ENCODE measurements at places on chromosomes 12 and 14.

DNA sequence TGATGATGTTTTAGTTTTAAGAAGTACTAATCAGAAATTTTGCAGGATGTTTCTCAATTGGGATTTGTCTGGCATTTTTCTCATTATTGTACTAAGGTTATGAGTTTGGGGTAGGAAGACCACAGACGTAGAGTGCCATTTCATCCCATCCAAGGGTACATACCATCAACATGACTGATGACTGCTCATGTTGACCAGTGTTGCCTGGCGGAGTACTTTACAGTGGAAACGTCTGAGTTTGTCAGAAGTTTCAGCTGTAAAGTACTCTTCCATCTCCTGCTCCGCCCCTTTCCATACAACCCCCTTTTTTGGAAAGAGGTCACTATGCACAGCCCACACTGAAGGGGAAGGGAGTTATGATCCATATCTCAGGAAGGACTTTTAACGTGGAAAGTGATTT lies 74.2 kb downstream of the RCOR1 start:
- no peak for DNase-seq

DNA sequence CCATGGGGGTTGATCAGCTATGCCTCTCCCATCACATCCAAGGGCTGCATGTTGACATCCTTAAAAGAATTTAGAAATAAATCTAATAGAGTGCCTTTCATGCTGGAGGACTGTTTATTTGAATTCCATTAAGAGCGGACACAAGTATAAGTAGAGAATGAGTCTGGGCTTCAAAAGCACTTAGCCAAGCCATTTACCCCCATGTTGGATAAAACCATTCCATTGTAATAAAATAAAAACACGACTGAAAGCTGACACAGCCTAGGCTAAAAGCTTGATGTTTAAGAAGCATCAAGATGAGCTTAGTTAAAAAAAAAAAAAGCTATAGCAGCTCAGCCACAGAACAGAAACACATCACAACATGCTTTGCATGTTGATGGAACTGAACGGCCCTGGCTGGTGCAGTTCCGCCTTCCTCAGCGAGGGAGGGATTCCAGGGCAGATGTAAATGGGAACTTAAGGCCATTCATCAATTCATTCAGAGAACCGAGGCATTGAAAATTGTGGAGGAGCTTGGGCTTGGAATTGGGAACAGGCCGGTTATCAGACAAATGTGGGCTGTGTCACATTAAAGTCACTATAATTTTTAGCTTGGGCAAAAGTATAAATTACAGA lies 41.2 kb downstream of the TMEM132D start:
- DNase-seq, result no peak

GRCh38 chr12:54616933-54617680 lies 17.6 kb downstream of the LACRT start:
- DNase-seq, result no peak

DNA sequence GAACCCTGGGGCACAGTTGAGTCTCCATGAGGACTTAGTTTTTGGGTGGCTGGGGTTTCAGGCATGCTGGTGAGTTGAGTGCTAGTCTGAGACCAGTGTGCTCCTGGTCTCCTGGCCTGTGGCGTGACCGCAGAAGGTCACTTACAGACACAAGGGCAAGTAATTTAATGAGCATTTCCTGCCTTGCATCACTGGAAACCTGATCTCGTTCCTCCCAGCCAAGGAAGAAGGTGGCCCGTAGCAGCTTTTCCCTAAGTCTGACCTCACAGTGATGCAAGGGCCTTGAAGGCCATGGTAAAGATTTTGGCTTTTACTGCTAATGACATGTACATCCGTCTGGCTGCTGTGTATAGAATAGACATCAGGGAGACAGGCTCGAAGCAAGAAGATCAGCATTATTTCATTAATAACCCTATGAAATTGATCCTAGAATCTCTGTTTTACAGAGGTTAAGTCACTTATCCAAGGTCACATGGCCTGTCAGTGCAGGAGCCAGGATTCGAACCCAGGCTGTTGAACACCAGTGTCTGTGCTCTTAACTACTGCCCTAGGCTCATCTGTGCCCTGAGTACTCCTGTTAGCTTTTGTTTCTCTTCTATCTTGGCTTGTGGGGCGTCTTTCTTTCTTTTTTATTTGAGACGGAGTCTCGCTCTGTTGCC lies 4.6 kb downstream of the TMEM120B start:
- no peak for DNase-seq

DNA sequence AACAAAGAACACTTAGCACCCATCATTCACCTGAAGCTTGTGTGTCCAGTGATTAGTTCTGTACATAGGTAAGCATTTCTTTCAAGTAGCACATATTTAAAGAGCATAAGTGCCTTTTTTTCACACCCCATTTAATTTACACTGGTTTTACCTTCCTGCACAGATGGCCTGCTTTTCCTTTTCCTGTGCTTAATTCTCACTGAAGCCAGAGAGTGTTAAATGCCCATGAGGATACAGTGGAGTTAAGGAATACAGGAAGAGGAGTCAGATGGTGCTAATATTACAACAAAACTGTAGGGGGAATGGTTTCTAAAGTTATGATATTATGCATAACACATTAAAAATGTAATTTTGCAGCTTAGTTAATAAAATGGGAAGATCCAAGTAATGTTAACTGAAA lies 31.0 kb upstream of the SLC38A1 start:
- DNase-seq, result peak; percentile 31

DNA sequence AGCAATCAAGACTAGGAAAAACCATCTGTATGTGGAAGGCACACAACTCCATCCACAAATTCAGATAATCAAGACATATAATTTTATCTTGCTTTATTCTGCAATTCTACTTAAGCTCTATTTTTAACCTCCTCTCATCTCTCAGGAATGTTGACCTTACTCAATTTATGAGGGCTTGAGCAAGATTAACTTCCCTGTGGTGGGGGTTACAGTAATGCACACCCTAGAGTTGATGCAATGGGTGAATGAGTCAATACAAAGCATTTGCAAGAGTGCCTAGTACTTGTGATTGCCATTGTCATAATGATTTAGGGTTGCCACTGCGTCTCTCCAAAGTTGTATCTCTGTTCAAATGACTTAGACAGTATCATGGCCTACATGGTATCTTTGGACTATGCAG lies 1598.4 kb upstream of the TMEM132C start:
- DNase-seq, result no peak

- no peak for DNase-seq
Measured at GRCh38 chr12:25740617-25741016, 187.5 kb upstream of the LMNTD1 start.

GRCh38 chr14:53792909-53793308 lies 163.7 kb downstream of the BMP4 start:
- no peak for DNase-seq

DNA sequence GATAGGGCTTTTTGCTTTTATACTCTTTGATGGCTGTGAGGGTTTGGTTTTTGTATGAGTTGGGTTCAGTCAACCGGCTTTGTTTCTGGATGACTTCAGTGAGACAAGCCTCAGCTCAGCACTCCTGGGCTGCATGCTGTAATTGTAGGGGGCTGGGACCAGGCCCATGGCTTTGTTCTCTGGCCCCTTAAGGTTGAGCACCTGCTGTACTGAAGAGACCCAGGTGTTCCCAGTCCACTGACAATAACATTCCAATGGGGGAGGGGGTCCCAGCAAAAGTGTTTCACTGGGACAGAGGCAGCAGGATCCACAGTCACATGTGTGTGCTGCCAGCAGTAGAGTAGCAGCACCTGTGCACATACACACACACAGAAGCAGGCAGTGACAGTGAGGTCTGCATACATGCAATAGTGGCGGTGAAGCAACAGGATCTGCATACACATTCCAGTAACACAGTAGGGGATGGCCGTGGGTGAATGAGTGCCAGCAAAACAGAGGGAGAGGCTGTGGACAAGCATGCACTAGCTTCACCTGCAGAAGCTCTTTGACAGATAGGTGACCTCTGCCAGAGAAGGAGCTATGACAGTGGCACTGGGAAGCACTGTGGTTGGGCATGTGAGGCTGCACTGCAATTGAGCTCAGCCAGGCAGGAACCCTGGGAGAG lies 240.4 kb downstream of the ASCL1 start:
- DNase-seq, result no peak

GRCh38 chr14:61553730-61554641 lies 141.3 kb upstream of the HIF1A start:
- DNase-seq, result no peak

- DNase-seq, result no peak
Measured at GRCh38 chr14:64444984-64445845, 20.1 kb upstream of the AKAP5 start.

DNA sequence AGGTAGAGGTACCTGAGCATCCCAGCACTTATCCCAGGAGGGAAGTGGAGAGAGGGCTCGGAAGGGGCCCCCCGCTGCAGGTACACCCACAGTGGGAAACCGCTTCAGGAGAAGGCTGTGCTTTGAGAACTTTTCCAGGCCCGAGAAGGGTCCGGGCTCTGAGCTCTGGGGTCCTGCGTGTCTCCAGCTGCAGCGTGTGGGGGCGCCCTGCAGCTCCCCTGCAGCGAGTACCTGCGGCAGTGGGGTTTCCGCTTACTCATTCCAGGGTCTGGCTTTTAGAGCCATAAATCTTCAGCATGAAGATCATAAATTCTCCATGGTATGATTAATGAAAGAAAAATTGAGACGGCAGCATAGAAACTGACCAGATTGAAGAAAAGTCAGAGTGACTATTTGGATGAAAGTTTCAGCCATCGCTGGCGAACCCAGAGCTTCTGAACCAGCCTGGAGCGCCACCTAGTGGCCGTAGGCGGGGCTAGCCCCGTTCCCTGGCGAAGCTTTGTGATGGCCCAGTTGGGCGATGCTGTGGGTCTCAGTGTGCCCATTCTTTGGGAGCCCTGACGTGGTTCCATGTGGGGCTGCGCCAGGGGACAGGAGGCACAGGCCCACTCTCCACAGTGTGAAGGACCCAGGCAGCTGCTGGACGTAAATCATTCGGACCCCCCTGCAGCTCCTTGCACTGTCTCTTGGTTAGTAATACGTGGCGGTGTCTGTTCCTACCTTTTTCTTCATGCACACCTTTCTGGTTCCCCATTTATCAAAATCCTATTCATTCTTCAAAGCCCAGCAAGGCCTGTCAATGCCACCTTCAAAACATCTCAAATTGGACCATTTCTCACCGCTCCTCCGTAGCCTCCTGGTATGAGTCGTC lies 198.2 kb downstream of the TSPAN9 start:
- DNase-seq, result no peak

GRCh38 chr12:46388427-46389021 lies 16.0 kb upstream of the SLC38A2 start:
- DNase-seq, result no peak

- DNase-seq, result no peak
Measured at GRCh38 chr12:126708492-126708896, 1558.5 kb upstream of the TMEM132C start.

- no peak for DNase-seq
Measured at GRCh38 chr14:76499399-76499798, 123.5 kb downstream of the ESRRB start.
